ENCODE measurements at places on chromosomes 5 and 9.

DNA sequence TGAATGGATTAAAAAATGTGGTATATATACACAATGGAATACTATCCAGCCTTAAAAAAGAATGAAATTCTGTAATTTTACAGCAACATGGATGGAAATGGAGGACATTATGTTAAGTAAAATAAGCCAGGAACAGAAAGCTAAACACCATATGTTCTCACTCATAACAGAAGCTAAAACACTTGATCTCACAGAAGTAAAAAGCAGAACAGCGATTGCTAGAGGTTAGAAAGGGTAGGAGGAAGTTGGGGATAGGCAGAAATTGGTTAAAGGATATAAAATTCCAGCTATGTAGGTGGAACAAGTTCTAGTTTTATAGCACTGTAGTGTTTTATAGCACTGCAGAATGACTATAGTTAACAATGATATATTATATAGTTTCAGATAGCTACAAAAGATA, 15.8 kb downstream of the MARCHF3 start:
- DNase-seq = no peak

GRCh38 chr5:168661593-168662485, 82.7 kb upstream of the PANK3 start:
- no peak for DNase-seq

GRCh38 chr5:75670577-75670976, 46.7 kb downstream of the POC5 start:
- no peak for DNase-seq

DNA sequence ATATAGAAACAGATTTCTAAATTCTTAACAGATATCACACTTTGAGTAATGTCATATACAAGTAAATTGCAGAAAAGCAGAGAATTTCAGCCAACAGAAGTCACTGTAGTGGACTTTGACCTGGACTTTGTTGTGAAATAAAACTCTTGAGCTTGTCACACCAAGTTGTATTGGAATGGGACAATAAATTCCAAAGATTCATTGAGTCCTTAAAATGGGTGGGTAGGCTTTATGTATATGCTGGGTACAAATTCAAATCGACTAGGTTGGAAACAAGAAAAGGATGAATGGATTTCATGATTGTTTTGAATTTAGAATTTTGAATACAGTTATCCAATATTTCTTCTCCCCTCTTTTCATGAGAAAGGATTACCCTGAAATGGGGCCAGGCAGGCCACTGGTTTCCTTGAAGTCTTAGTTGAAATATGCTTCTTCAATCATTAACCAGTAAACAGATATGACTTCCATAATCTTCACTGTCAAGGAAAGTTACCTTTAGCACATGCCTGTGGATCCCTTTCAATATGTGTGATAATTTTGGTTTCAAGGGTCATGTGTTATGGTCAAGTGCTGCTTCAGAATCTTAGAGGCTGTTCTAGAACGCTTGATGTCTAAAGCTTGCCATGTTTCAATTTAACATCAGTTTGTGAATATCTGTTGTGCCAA, 25.7 kb downstream of the PIP5K1B start:
- no peak for DNase-seq

DNA sequence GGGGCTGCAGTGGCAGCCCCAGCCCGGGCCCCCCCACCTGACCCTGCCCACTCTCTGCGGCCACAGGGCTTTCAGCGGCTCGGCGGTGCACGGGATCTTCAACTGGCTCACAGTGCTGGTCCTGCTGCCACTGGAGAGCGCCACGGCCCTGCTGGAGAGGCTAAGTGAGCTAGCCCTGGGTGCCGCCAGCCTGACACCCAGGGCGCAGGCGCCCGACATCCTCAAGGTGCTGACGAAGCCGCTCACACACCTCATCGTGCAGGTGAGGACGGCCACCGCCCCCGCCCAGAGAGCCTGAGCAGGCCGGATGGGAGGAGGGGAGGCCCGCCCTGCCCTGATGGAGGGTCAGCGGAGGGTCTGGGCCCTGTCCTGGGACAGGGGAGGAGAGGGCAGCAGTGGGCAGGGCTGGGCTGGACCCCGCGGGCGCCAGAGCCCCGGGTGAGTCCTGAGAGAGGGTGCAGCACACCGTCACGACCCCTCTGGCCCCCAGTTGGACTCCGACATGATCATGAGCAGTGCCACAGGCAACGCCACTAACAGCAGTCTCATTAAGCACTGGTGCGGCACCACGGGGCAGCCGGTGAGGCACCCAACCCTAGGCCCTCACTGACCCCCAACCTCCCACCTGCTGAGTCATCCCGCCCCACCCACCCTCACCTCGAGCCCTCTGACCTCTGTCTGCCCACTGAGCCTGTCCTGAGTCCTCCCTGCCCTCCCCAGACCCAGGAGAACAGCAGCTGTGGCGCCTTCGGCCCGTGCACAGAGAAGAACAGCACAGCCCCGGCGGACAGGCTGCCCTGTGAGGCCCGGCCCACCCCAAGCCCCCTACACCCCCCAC, 2.7 kb downstream of the SLC34A3 start:
- no peak for DNase-seq

GRCh38 chr5:96997265-96997859, 61.5 kb downstream of the LNPEP start:
- peak; percentile 55 for DNase-seq

DNA sequence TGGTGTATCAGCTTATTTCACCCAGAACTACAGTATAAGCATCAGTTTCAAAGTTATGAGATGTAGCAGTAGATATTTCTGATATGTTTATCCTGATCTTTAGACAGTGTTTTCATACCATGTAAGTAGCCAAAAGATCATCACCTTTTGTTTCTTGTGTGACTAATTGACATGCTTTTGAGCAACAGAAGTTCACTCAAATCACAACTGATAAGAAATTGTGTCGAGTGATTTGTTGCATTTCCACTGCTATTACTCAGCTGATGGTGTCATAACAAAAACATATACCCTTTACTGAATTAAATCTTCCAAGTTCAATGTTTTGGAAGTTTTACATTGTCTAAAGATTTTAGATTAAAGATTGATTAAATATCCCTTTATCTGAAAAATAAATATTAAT, 324.5 kb downstream of the TUSC1 start:
- DNase-seq = no peak

DNA sequence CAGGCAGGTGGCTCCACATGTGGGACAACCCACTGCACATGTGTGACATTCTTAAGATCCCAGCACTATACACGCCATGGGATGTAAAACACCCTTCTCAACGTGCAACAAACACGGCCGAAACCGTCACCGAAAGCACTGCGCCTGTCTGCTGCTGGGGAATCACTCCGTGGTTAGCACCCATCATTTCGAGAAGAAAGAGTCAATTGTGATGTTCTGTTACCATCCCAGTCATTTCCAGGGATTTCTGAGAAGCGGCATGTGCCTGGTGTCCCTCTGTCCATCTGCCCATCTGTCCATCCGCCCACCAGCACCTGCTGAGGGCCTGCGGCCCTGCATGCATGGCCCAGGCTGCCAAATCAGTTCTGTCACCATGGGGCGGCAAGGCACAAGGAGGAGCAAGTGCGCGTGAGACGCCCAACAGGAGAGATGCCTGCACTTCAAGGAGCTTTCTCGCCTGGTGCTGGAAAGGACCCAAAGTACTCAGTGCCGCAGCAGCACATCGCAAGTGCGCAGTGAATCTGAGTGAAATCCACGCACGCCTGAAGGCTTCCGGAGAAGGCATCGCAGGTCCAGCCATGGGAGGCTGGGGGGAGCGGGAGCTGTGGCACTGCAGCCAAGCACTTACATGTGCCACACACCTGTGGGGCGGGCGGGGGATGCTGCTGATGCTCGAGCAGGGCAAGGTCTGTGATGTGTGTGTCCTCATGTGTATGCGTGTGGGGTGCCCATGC, 38.0 kb downstream of the VAV2 start:
- no peak for DNase-seq

DNA sequence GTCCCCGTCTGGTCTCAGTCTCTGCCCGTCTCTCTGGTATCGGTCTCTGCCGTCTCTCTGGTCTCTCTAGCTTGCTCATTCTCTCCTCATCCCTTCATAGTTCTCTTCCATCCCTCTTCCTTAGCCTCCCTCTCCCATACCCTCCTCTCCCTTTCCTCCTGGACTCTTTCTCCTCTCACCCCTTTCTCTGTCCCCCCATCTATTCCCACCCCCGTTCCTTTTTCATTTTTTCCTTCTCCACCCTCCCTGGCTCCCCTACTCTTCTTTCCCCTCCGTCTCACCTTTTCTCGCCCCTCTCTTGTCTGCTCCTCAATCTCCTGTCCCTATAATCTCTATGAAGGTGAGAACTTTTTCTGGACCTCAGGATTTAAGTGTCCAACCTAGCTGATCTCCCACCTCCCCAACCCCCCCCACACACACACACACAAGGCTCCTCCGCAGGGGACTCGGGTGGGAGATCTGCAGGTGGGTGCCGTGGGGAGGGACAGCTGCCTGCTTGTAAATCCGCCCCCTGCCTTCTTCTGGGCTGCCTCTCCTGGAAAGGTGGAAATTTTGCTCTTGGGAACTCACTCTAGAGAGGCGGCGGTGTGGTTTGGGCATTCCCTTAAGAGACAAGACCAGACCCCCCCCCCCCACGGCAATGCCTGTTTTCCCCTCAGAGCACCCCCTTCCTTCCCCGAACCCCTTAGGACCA, 953 bp downstream of the UBE2QL1 start:
- DNase-seq = no peak

GRCh38 chr5:74462356-74462755, 178.2 kb downstream of the ENC1 start:
- DNase-seq = no peak

GRCh38 chr5:121675924-121676323, 175.8 kb upstream of the FTMT start:
- no peak for DNase-seq

GRCh38 chr9:35414889-35415288, 75.0 kb upstream of the RUSC2 start:
- DNase-seq = no peak

- DNase-seq = no peak
These were observed 23.5 kb upstream of the ENHO start for GRCh38 chr9:34546102-34546833.

DNA sequence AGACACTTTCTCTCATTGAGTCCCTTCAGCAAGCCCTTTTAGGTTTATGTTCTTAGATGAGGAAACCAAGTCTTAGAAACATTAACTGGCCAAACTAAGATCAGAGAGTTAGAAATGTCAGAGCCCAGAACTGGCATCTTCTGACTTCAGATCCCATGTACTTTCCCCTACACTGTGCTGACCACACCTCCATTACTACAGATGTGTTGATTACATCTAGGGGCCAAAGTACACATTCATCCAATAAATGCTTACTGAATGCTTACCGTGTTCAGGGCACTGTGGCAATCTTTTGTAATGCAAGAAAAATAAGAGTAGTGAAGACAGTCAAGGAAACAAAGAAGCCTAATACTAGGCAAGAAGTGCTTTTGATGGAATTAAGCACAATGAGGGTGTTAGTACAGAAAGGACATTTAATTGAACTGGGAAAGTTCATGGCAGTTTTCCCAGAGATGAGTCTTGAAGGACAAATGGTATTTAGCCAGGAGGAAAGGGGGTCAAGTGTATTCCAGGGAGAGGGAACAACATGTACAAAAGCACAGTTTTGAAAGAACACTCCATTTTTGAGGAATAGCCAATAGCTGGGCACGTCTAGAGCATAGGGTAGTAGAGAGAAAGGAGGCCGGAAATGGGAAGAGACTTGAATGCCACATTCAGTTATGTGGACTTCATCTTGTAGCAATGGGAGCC, 89.7 kb upstream of the CDKN2B start:
- DNase-seq = no peak

DNA sequence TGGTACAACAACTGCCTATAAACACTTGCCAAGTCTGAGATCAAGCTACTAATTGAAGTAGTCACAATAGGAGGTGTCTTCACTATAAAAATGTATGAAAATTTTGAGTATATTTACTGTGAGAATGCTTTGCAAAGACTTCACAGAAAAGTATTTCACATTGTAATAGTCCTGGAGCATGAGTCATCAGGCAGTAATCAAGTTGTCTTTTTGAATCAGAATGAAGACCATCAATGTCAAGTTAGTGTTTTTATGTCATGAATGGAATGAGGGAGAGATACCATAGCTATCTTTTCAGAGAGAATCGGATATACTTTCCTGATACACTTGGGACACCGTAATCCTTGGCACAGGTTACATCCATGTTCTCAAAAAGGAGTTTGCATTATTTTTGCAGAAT, 466.9 kb upstream of the ARRDC3 start:
- no peak for DNase-seq

- DNase-seq = no peak
These were observed 45.9 kb downstream of the ABCA1 start for GRCh38 chr9:104882086-104882485.

DNA sequence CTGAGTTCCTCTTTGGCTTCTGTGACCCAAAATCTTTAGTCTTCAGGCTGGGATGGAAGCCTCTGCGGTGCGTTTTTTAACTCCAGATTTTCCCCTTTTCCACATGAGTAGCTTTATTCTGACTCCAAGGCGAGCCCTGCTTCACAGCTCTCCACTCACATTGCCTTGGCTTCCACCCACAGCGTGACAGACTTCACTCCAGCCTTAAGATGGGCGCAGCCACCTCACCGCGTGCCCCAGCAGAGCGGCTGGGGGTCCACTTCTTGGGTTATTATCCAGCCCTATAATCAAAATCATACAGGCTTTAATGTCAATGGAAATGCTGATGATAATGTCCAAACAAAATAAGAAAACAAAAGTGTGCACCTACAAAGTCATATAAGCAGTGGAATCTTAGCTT, 1.2 kb downstream of the EXOC3 start:
- no peak for DNase-seq

GRCh38 chr5:3382782-3383181, 212.8 kb upstream of the IRX1 start:
- DNase-seq = no peak

DNA sequence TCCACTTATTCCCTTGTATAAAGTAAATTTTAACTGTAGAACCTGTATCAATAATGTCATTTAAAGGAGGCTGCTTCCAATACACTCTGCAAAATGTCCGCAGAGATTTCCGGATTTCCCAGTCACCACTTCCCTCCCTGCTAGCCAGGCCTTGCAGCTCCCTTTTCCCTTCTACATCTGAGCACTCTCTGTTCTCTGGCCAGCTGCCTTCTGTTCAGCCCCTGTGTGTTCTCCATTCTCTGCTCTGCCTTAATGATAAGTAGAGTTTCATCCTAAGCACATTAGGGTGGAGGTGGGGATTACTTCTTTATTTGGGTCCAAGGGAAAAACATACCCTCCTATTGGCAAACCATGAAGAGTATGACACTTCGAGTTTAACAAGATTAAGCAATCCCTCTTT, 719.6 kb upstream of the WWC1 start:
- DNase-seq = no peak

DNA sequence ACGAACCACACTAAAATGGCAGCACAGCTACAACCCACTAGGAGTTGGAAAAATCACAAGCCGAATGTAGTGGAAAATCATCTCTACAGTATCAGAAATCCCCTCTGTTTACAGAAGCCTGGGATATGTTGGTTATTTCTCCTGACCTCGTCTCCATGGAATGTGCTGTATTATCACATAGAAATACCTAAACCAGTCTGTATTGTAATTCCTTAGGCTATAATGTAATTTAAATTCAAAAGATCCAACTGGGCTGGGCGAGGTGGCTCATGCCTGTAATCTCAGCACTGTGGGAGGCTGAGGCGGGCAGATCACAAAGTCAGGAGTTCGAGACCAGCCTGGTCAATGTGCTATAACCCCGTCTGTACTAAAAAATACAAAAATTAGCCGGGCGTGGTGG, 244.8 kb upstream of the MPDZ start:
- DNase-seq = no peak
